ENCODE measurements at places on chromosomes 7 and 10. TPM values are rescaled to one million over a fixed set of nuclear protein-coding genes. Genes with fewer than 3 reads are reported as not detected.
A peak's percentile ranks its signal among the peaks of the same experiment; 100 is the strongest.

- DNase-seq = no peak
Measured at GRCh38 chr7:138465046-138465445, 5.0 kb downstream of the TRIM24 start.

GRCh38 chr7:100532165-100533022, 6.6 kb upstream of the AGFG2 start:
- no peak for DNase-seq

- DNase-seq = no peak
Measured at GRCh38 chr10:73368238-73368637, 9.6 kb upstream of the CFAP70 start.

- no peak for DNase-seq
Measured at GRCh38 chr10:114030140-114030539, 13.5 kb upstream of the ADRB1 start.

DNA sequence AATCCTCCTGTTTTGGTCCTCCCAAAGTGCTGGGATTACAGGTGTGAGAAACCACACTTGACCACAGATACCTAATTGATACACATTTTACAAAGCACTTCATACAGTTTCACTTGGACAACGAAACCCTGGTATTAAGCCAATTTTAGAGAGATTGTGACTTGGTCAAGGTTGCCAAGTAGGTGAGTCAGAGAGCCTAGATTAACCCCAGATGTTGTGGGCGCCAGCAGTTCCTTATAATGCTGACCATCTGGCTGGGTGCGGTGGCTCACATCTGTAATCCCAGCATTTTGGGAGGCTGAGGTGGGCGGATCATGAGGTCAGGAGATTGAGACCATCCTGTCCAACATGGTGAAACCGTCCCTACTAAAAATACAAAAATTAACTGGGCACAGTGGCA, 4.9 kb upstream of the PHKG1 start:
- no peak for DNase-seq

- no peak for DNase-seq
Measured at GRCh38 chr7:129163875-129164544, 19.5 kb downstream of the TSPAN33 start.

- DNase-seq = no peak
Measured at GRCh38 chr10:30792025-30792424, 162.5 kb upstream of the LYZL2 start.

DNA sequence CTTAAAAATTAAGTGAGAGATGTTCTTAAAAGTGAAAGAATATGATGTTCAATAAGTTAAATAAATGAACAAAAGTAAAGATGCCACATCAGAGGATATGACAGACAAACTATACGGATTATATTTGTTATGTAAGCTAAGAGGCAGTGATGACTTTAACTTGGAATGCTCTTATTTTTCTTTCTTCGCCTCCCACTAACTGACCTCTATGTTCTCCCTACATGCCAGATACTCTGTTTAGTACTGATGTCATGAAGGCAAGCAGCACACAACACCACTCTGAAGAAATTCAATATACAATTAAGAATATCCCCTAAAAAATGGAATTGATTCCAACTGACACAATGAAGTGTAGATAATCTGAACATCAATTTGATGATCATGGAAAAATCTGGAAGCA, 223.4 kb downstream of the DOCK4 start:
- no peak for DNase-seq

DNA sequence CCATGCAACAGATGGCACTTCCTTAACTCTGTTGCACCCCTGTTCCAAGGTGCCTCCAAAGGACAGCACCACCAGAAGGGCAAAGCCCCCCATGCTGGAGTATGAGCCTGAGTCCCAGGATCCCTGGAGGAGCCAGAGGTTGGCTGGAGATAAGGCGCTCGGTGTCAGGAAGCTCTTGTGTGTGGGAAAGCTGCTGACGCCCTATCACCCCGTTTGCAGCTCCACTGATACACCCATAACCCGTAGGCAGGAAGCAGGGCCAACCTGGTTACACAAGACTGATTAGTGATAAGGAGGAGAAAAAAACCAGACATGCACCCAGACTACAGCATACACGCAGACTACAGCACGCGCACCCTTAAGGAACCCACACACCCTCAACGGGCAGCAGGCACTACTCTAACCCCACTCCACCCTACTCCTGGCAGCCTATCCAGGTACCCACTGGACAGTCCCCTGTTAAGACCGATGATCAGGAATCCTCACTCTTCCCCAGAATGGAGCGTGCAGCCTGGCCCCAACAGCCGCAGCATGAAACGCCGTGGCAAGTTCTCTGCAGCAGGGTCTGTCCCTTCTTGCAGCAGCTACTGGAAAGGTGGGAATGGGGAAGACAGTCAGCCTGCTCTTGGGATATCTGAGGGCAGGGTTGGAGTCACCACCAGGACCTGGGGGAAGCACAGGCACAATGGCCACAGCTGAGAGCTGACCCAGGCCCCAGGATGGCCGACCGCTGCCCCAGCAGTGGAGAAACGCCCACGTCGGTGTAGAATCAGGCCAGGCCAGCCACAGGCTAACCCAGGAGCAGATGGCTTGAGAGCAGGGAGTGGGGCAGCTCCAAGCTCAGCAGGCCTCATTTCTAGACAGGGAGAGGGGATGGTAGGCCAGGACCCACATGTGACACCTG, 38.3 kb upstream of the TUBB8 start:
- no peak for DNase-seq

DNA sequence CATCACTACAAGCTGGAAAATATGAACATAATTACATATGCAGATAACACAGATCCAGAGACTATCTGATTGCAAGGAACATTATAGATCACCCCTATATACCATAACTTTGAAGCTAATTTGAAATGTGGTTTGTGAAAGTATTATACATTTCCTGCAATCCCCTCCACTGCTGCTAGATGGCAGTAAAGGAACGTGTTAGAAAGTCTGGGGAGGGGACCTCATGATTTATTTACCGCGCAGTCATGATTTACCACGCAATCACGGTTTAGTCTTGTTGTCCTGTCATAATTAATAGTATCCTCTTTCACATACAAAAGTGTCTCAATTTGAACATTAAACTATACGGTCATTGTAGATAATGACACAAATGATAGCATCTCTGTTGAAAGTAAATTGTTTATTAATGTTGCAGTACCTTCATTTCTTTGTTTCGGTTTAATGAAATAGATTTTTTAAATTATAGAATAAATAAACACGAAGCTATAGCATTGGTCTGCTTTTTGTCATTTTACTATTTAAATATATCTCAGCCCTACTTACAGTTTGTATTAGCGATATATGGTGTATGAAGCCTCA, 145.3 kb upstream of the PRSS1 start:
- DNase-seq = peak; percentile 57

GRCh38 chr10:35758076-35758475, 116.0 kb upstream of the FZD8 start:
- no peak for DNase-seq

Gene DOCK1
- 49.0 TPM for total RNA-seq

Gene H2BK1
- not detected for total RNA-seq

Gene MEOX2
- 0.69 TPM for total RNA-seq

Gene TEX36
- total RNA-seq = not detected

Gene LDB3
- 0.72 TPM for total RNA-seq

Gene ADCK2
- total RNA-seq = 40.6 TPM

Gene KCND2
- total RNA-seq = 0.17 TPM

Gene HTR5A
- total RNA-seq = not detected
